Activated CD8-positive, alpha-beta memory T cell treated with anti-CD3 and anti-CD28 coated beads, Interleukin-2, amount 50 U/mL, for 48 hours (primary cell): ENCODE measurements at places on chromosomes 6 and 20.

- DNase-seq = no peak
Observed at GRCh38 chr20:48709744-48710143, 118.1 kb downstream of the PREX1 start.

DNA sequence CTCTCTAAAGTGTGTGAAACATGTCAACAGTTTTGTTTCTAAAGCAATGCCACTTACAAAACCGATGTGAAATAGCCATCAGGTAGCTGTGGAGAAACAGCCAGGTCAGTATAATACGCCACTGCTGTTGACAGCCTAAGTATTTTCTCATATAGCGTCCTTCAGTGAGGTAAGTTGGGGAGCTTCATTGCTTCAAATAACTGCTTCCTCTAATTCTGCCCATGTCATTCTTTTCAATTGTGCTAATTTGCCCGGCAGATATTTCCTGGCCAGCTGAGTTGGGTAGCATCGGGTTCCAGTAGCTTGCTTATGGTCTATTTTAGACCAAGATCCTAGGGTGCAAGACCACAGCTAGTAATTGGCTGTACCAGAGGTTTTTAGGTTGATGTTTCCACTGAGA, 2.1 kb upstream of the ARMC2 start:
- DNase-seq = no peak

DNA sequence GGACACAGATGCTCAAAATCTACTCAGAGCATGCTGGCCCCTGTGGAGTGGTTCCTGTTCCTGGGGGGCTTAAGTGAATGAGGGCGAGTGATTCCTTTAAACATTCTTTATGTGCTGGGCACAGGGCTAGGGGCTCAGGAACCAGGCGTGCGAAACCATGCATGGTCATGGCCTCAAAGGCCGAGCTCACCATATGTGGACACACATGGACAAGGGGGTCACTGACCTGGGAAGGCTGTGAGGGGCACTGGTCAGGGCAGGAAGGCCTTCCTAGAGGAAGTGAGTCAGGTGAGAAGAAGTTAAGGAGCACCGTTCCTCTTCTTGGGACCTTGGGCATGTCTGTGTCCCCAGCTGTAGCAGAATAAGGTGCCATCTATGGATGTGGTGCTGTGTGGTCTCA, 74.6 kb upstream of the BHLHE23 start:
- no peak for DNase-seq

GRCh38 chr6:93017213-93017612, 402.1 kb downstream of the EPHA7 start:
- no peak for DNase-seq

GRCh38 chr6:98927534-98927933, 20.2 kb downstream of the FBXL4 start:
- DNase-seq = no peak

GRCh38 chr6:108133594-108134179, 32.1 kb upstream of the NR2E1 start:
- peak; percentile 61 for DNase-seq

DNA sequence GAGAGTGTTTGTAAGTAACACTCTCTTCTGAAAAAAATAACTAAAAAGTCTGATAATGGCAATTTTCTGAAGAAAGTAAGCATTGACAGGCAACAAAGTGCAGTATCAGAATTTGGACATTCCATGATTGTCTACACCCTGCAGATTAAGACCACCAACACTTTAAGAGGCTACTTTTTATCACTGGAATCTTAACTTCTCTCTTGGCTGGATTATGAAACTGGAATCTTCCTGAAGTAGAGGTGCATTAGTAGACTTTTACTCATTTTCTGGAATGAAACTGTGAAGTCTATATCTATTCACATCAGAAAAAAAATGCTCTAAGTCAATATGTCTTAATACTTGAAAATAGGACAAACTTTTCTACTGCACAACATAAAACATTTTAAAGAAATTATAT, 547.5 kb downstream of the COL12A1 start:
- no peak for DNase-seq

- no peak for DNase-seq
Observed at GRCh38 chr20:478010-478948, 15.9 kb upstream of the TBC1D20 start.

- DNase-seq = no peak
Observed at GRCh38 chr6:147633191-147633590, 124.7 kb downstream of the SAMD5 start.

DNA sequence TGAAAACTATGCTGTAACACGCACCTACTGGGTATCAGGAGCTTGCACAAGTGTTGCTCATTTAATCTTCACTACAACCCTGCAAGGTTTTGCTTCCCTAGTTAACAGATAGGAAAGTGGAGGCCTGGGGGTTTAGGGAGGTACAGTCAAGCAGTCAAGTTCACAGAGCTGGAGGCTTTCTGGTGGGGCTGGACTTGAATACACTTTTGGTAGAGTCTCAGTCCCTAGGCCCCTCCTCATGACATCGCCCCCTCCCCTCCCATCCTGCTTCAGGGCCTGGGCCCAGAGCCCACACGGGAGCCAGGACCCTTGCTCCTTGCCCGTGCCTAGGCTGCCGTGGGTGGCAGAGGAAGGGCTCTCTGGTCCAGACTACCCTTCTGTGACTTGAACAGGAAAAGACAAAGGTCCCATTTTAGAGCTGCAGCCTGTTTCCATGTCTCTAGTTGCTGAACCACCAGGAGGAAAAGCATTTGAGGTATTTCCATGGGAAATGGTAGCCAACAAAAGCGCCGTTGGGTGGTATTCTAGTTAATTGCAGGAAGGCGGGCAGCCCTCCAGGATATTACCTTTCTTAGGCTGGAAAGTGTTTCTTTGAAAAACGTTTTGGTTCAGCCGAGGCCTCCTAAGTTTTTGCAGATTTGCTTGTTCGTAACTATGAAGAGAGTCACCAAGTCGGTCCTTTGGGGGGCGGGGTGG, 84.9 kb downstream of the CDC5L start:
- DNase-seq = peak; percentile 42

GRCh38 chr20:2799688-2800520, 523 bp downstream of the CPXM1 start:
- DNase-seq = no peak

- peak; percentile 62 for DNase-seq
Observed at GRCh38 chr6:150987371-150987828, 121.9 kb downstream of the MTHFD1L start.

- DNase-seq = no peak
Observed at GRCh38 chr6:151514000-151514730, 20.3 kb downstream of the CCDC170 start.

- peak; percentile 73 for DNase-seq
Observed at GRCh38 chr20:330233-331149, 5.1 kb downstream of the SOX12 start.

- no peak for DNase-seq
Observed at GRCh38 chr6:89339565-89339964, 13.0 kb downstream of the UBE2J1 start.

GRCh38 chr20:14643146-14643545, 305.7 kb upstream of the FLRT3 start:
- DNase-seq = no peak

GRCh38 chr20:10524034-10524476, 89.0 kb downstream of the SLX4IP start:
- no peak for DNase-seq

DNA sequence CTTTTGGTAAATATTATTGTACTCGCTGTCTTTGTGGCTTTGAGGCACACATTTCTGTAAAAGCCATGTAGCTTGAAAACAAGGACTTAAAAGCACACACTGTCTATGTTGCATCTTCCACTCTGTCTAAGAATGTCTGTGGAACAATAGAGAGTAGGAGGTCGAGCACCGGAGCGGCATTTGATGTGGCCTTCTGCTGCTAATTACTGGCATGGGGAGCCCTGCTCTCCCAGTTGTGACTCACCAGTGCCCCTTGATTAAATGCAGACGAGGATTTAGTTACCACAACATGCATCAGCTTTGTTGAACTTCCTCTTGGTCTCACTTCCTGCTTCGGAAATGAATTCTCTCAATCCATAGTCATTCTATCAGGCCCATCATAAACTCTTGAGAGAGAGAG, 680.7 kb upstream of the SLC35B3 start:
- DNase-seq = no peak

GRCh38 chr6:34519971-34520644, 36.0 kb downstream of the SPDEF start:
- DNase-seq = no peak

GRCh38 chr6:37822851-37823682, 3.5 kb downstream of the ZFAND3 start:
- peak; percentile 74 for DNase-seq

DNA sequence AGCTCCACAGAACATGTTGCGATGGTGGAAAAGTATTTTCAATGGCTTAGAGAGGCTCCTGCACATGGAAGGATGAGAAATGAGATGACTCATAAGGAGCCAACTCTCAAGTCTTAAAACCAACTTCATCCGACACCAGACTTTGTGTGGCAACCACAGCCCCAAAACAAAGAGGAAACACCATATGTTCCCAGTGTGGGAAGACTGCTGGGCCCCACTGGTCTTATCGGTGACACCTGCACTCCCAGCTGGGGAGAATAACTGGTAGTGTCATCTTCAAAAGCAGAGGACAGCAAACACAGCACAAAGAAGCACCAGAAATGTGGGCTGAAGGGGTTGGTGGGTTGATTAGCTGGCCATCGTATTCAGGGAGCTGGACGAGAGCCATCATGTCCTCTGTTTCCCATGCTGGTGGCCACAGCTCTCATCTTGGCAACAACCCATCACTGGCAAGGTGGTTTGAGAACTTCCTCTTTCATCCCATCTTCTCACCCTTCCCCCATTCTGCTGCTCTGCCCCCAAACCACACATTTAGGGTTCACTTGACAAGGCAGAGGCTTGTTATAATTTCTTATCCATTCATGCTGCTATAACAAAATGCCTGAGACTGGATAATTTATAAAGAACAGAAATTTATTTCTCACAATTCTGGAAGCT, 46.0 kb upstream of the TASP1 start:
- no peak for DNase-seq

DNA sequence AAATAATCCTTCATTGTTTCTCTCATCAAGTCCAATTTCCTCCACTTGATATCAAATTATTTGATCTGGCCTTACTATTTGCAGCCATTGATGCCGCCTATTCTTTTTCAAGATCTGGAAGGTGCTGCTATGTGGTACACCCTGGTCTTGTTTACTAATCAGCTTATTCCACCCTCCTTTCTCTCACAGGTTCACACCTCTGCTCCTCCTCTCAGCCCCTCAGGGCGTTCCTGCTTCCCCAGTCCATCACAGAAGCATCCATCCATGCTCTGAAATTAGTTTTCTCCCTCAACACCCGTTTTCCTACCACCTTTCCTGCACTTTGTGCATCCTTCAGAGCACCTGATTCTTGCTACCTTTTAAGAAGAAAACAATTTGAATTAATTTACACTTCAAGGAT, 183.6 kb downstream of the EPHA7 start:
- no peak for DNase-seq

- no peak for DNase-seq
Observed at GRCh38 chr20:31415653-31416052, 9.6 kb upstream of the DEFB121 start.

DNA sequence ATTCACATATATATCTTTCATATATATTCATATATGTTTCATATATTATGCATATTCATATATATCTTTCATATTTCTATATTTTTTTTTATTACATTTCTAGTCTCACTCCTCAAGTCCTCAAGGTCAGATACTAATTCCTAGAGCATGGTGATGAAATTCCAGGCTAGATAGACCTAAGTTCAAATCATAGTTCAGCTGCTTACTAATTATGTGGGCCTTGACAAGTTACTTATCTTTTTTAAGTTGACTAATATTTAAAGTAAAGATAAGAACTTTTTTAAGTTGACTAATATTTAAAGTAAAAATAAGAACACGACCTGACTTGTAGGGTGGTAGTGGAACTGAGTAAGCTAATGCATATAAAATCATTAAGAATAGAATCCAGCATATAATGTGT, 495.6 kb upstream of the MAN1A1 start:
- no peak for DNase-seq

- DNase-seq = no peak
Observed at GRCh38 chr6:35044145-35044745, 96.9 kb downstream of the TCP11 start.

DNA sequence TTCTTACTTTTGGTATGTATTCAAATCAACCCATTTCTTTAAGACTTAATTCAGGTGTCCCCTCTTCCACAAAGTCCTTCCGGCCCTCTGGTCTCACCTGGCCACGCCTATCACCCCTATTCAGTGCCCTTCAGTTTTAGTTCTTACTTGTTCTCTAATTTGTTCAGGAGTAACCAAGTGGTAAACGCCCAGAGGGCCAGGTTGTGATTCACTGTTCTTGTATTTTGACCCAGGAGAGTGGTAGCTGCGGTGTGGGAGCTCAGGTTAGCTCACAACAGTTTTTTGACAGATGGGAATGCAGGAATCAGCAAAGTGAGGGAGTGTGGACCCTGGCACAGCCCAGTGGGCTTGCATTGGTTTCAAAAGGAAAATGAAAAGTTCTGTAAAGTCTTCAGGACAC, 81.7 kb upstream of the RIPOR2 start:
- DNase-seq = no peak

DNA sequence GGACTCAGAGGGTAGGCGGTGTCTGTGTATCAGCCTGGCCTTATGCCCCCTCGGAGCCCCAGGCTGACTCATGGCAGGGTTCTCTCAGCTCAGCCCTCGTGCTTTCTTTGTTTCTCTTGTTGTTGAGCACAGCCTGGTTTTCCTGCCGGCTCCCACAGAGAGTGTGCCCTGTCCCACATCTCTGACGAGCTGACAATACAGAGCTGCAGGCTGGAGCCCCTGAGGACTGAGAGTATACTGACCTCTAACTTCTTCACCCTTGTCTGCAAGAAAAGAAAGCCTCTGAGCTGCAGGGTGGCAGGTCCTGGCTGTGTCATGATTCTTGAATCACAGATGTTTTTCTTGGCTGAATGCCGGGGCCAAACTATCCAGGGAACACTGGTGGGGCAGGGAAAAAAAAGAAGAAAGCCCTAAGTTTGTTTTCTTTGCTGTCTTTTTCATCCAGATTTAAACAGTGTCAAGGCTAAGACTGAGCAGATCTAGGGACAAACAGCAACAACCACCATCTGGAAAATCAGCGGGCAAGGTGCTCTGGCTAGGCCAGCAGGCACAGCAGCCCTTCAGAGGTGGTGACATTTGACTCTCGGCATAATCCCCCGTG, 63.3 kb upstream of the ZNF133 start:
- no peak for DNase-seq

- DNase-seq = no peak
Observed at GRCh38 chr6:53961679-53962370, 149.4 kb upstream of the MLIP start.

DNA sequence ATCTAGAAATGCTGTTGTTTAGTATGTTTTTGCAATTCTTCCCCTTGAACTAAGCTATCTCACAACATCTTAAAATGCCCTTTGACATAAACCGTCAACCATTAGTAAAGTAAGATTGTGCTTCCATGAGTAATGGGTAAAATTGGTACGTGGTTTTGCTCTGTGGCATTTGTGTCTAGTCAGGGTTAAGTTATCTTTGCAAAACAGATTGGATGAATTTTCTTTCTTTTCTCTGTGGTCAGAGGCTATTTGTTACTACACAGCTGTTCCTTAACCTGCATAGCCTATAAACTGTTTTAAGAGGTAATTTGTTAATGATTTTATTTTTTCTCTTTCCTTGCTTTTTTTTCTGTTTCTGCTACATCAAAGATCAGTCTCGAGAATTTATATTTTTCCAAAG, 75.4 kb downstream of the RPP40 start:
- DNase-seq = no peak

GRCh38 chr20:36543184-36544133, 2.1 kb downstream of the MYL9 start:
- no peak for DNase-seq

GRCh38 chr6:106085984-106086813, at the start of gene PRDM1:
PRDM1 (plus strand) TSS chr6:106086336; CDS start chr6:106086554, 218 bp downstream.
- peak; percentile 86 for DNase-seq
